Fibroblast of villous mesenchyme (primary cell): ENCODE measurements at places on chromosomes 5 and 9. TPM values are rescaled to one million over a fixed set of nuclear protein-coding genes. Genes with fewer than 3 reads are reported as not detected.

GRCh38 chr9:127277099-127277498, 12.5 kb downstream of the GARNL3 start:
- no peak for DNase-seq

DNA sequence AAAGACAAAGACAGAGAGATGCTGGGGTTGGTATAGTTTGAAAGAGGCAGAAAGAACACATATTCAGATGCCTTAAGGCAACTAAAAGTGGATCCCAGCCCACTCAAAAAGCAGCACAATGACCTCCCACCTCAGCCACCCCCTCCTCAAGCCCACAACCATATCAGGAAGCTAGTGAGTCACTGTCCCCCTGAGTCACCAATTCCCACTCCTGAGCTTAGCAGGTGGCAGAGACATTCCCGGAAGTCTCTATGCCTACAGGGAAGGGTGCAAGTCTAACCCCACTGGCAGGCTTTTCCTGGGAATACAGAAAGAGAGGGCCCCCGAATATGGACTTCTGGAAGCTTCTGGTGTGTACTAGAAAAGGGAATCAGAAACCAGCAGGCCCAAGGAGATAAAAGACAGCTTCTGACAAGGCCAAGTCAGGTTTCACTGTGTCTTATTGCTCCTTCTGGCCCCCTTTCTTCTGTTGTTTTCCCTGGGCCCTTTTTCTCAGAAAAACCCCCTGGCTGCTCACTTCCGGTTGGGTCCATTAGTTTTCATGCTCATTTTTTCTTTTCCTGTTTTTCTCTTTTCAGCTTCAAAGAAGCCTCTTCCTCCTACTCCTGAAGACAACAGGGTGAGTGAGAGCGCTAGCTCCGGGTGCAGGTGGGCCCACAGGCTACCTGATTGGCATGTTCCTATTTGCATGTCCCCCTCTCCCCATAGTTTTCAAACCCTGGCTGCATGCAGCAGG, 36.8 kb downstream of the ITK start:
- no peak for DNase-seq

- DNase-seq: no peak
Observed at GRCh38 chr5:156076912-156077311, 250.1 kb upstream of the SGCD start.

DNA sequence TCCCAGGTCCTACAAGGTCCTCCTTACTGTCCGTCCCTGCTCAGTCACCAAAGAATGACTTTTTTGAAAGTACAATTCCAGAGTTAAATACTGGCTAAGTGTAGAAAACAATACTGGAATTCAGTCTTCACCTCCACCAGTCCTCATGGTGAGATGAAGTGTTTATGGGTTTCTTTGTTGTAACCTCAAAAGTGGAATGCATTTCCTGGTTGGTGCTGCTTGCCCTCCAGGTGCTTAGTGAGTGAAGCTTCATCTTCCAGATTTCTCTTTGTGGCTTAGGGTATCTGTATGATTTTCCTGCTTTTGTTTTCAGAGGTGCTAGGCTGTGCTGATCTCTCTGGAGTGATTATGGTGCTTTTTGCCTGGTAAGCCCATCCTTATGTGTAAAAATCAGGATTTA, 49.4 kb upstream of the DHFR start:
- DNase-seq: no peak

DNA sequence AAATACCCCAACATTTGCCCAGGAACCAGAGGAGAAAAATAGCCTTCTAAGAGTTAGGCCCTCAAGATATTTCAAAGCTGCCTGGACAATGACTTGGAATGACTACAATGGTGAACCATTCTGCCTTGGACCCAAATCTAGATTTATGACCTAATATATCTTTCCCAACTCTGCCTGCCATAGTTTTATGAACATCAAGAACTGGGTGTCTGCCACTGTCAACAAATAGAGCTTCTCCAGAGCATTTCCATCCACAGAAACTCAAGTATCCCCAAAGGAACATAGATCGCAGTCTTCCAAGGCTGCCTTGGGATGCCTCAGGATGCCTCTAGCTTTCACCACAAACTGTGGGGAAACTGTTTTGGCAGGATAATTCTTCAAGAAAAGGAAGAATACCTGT, 48.2 kb upstream of the NFIB start:
- DNase-seq: peak; percentile 13

DNA sequence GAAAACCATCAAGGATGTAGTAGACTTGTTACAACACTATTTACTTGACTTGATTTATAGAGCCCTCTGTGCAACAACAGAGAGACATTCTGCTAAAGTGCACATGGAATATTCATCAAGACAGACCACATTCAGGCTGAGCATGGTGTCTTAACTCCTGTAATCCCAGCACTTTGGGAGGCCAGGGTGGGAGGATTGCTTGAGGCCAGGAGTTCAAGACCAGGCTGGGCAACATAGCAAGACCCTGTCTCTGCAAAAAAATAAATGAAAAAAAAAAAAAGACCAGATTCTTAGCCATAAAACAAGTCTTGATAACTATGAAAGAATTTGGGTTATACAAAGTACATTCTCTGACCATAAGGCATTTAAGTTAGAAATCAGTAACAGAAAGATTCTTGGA, 25.3 kb downstream of the DENND4C start:
- DNase-seq: peak; percentile 30

DNA sequence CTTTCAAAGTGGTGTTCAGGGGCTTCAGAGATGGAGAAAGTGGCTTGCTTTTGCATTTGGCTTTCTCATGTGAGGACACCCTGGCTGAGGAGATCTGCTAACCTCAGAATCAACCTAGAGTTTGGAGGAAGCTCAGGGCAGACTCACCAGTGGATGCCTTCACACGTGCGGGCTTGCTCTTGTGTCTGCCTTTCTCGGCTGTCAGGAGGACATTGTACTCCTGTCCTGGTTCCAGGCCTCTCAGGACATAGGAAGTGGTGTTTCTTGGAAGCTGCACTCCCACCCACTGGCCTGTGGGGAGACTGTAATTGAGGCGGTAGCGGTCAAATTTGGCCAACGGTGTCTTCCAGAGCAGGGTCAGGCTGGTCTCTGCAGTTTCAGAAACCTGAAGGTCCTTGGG, 44.5 kb downstream of the TNC start:
- DNase-seq: no peak

Gene DBH
- total RNA-seq: not detected in 2 replicates

Gene C5orf46
- total RNA-seq: 0.43 and 4.8 TPM in 2 replicates

Gene ZDHHC11
- total RNA-seq: 0.64 and 0.86 TPM in 2 replicates

Gene PCDHA11
- total RNA-seq: under 0.01 TPM in 2 replicates

Gene LMX1B
- not detected in 2 replicates for total RNA-seq
